ENCODE measurements at places on chromosomes 3 and 15.
A peak's percentile ranks its signal among the peaks of the same experiment; 100 is the strongest.

- DNase-seq = no peak
Observed at GRCh38 chr3:192597506-192597905, 129.8 kb downstream of the FGF12 start.

DNA sequence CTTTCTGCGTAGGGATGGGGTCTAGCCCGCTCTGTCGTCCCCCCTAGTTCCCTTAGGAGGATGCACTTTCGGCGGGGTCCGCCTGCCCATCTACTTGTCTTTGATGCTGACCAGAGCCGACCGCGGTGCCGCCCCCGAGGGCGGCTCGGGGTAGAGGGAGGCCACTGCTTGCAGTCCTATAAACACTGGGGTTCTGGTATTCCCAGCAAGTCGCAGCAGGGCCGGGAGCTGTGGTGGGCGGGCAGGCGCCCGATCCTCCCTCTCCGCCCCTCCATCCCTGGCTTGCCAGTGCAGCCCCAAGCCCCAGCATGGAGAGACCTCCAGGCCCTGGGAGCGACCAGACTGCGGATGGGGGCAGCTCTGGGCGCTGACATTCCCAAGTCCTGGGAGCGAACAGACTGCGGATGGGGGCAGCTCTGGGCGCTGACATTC is 830 bp downstream of the SEMA4B start:
- no peak for DNase-seq

- no peak for DNase-seq
Observed at GRCh38 chr3:184672335-184672734, 39.5 kb downstream of the MAGEF1 start.

DNA sequence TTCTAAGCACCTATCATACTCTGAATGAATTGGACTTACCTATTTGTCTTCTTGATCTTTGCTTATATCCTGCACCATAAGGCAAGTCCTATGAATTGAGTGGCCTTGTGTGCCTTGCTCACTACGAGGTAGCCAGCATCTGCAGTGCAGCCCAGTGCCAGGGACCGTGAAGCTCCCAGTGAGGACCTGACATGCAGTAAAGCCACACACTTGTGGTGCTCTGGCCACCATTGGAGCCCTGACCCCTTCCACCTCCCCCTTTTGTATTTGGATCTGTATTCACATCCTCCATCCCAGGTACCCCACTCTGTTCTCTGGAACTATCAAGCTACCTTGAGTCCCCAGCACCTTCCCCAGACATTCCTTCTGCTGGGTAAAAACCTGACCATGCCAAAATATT is 52.1 kb downstream of the BSN start:
- DNase-seq = no peak

DNA sequence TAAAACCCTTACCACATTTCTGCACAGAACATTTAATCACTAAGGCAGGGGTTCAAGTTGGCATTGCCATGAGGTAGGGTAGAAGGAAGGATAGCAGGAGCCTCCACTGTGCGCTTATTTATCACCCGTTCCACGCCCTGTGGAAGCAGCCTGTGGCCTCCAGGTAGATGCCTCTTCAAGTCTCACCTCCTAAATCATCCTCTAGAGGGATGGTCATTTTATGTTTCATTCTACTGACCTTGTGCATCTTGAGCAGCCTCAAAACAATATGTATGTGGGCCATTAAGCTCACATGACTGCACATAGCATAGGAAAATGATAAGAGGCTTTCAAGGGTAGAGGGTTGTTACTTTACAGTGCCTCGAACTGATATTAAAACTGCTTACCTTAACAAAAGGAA is 546.2 kb downstream of the GRM7 start:
- no peak for DNase-seq

DNA sequence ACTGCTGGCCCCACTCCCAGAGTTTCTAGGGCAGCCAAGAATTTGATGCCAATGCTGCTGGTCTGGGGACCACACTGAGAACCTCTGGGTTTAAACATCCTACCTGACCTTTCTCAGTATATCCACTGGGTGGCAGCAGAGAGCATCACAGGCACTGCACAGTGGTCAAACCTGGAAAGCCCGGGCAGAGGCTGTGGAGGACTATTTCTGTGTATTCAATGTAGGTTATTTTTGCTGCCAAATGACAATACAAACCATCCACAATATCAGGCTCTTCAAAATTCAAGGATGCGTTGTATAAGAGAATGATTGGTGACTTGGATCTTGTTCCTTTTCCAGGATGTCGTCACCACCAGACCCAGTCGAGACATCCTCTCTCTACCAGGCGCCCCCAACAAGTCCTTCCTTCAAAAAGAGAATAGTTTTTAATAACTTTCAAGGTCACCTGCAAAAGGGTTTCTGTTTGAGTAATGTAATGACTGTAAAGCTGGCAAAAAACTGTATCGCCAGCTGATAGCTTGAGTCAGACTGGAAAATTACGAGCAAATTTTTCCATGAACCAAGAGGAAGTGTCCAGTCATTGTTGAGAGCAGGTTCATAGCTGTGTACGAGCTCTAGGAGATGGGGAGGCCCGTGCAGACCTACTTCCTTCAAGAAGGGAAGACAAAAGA is 30.5 kb upstream of the MYZAP start:
- peak; percentile 45 for DNase-seq

DNA sequence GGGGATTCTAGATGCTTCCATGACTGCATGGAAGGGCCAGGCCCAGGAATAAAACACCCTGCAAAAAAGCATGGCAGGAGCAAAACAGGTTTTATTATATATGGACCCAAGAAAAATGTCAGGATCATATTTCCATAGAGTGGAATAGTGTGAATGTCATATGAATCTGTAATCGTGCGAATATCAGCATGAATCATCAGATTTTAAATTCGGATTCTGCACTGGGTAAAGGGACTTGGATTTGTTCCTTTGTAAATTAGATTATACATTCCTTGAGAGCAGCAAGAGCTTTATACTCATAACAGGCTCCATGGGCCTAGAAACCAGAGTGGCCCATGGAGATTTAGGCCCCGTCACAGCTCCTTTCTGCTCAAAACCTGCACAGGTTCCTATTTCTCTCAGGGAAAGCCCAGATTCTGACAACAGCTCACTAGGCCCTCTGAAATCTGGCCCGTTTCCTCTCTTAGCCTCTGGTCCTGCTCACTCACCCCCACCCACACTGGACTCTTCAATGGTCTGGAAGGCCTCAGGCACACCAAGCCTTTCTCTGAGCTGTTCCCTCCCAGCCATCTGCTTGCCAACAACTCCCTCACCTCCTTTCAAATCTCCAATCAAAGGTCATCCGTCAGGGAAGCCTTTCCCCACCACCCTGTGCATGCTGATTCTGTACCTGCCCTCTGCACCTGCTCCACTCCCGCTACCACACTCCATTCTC is 76.0 kb downstream of the FEM1B start:
- DNase-seq = no peak

DNA sequence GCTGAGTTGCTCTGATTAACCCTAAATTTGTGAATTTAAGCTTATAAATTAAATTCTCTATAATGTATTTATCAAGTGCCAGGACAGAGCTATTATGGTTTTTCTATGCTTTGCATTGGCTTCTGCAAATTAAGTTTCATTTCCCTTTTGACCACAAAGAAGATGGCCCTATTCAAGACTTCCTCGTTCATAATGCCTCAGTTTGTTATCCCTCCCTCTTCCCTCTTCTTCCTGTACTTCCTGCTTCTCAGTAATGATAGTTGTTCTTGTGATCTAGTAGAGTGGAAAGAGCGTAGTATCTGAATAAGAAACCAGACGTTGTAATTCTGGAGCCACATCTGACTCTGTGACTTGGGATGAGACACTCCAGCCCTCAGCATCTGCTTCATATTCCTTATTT is 118.7 kb downstream of the CACNA1D start:
- no peak for DNase-seq

DNA sequence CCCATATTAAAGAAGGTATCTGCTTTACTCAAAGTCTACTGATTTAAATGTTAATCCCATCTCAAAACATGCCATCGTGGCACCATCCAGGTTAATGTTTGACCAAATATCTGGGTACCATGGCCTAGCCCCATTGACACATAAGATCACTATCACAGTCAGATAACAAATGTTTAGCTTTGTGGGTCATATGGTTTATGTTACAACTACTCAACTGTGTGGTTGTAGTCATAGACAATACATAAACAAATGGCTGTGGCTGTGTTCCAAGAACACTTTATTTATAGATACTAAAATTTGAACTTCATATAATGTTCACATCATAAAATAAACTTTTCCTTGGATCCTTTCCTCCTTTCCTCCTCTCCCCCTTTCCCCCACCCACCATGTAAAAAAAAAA is 9.8 kb upstream of the SNRPN start:
- no peak for DNase-seq

- DNase-seq = no peak
Observed at GRCh38 chr3:187931101-187931500, 185.8 kb upstream of the BCL6 start.

DNA sequence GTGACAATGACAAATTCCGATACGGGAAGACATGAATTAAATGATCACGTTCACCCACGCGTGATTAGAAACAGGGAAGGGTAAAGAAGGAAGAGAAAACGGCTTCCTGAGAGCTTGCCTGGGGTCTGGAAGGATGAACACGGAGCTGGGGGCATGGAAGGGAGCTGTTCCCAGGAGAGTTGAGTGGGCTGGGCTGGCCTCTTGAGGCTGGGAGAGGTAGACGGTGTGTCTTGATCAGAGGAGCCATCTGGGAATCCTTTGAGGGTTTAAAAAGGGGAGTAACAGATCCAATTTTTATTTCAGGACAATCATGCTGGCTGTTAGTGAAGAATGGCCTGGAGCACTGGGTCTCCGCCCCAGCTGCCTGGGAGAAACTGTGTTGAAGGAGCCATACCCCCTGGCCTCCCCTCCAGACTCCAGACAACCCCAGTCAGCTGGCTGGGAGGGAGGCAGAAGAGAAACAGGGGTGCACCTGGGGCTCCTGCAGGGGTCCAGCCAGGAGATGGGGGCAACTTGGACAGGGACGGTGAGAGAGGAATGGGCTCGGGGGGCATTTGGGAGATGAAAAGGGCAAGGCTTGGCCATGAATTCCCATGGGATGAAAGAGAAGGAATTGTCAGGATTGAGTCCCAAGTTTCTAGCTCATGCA is 53.6 kb upstream of the CGNL1 start:
- DNase-seq = no peak

DNA sequence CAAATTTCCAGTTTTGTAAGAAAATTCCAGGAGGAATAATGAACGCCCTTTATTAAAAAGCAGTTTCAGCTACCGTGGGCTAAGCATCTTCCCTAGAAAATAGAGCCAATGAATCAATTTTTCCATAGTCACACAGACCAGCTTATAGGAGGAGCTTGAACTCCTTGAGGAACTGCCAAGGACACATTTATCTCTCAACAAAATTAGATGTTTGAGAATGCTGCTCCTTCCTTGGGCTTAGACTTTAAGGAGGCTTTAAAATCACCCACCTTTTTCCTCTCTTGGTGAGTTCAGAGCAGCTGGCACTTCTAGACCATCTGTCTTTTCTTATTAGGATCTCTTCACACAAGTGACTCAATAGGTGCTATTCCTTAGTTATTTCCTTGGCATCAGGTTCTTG is 588.0 kb downstream of the SQOR start:
- DNase-seq = no peak

GRCh38 chr3:127744875-127745274 is 72.1 kb downstream of the ABTB1 start:
- no peak for DNase-seq

GRCh38 chr3:138888560-138888959 is 53.8 kb upstream of the PIK3CB start:
- no peak for DNase-seq

DNA sequence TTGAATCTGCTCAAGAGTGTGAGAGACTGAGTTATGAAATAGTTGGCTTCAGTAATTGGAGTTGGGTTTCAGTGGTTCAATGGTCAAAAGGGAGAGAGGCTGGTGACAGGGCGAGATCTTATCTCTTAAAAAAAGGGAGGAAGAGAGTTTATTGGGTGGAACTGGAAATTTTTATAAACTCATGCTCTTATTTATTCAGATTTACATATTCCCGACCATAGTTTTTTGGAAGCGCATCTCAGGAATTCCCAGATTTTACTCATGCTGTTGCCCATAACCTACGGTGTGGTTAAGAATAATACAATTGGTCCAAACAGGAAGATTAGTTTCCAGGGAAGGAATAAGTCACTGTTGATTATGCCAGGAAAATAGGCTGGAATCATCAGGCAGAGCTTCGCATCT is 41.4 kb downstream of the CD200 start:
- DNase-seq = no peak

DNA sequence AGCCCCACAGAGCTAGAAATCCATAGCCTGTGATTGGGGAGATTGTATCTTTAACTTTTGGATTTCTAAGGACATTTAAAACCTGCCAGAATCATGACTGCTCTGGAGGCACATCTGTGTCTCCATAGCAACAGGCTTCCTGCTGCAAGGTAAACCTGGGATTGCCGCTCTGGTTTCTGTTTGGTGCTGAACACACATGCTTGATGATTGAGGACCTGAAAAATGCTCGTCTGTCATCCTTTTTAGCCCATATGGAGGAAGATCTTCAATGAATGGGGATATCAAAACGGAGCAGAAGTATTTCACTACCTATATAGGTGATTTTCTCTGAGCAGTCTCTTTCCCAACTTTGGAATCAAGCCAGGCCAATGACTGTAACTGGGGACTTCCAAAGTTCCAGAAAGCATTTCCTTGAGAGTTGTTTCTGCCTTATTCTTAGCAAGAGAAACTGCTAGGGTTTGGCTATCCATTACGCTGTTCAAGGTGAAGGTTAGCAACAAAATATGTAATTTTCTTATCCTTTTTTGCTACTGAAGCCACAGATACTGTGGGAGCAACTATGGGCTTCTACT is 96.5 kb upstream of the TNIK start:
- no peak for DNase-seq

- DNase-seq = no peak
Observed at GRCh38 chr15:91553196-91553854, 300.2 kb upstream of the SLCO3A1 start.

DNA sequence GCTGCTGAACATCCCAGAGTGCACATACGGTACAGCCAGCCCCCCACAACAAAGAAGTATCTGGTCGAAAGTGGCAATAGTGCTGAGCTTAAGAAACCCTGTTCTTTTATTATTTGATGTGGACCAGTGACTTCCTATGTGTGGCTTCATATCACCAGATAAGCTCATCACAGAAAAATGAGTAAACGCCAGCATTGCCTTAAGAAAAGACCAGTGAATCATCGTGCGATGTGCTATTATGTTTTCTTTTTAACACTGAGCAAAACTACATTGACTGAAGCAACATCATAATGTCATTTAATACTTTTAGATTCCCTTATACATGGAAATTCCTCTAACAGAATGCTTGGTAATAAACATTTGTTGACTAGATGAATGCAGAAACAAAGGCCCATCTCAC is 45.2 kb upstream of the ARRDC4 start:
- DNase-seq = no peak

DNA sequence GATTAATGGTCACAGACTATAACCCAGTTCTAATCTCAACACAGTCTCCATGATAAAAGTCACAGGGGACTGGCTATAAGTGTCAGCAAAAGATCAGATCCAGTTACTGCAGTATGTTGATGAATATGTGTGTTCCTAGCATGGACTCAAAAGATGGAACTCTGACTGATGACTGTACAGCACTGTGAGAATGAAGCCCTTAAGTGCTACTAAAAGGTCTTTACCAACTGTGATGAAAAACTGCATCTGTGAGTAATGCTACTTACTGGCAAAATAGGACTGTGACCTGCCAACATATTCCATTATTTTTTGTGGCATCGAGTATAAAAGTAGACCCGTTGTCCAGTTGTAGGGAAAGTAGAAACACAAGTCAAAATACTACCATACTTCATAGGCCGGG is 284.2 kb downstream of the ROBO2 start:
- DNase-seq = no peak

- DNase-seq = no peak
Observed at GRCh38 chr3:140113996-140114788, 179.2 kb downstream of the CLSTN2 start.

GRCh38 chr15:67196672-67197363 is 57.6 kb downstream of the AAGAB start:
- DNase-seq = no peak

Measured in activated CD8-positive, alpha-beta memory T cell treated with anti-CD3 and anti-CD28 coated beads for 48 hours (primary cell).